ENCODE measurements at places on chromosomes 12 and 14.

GRCh38 chr14:103209054-103209453 is 85.8 kb downstream of the TNFAIP2 start:
- DNase-seq, result no peak

DNA sequence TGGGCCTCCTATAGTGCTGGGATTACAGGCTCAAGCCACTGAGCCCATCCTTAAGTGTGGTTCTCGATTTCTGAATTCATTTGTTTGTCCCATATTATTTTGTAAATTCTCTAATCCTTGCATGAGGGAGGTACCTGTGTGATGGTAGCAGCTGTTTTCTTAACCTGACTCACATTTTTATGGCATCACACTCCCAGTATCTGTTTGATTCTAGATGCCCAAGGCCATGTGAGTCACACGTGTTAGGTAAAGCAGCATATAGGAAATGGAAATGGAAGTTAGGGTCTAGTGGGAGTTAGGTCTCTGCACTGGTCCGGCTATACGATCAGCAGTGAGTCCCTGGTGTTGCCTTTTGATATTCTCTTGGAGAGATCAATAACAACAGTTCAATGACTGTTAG is 198.1 kb downstream of the ERC1 start:
- no peak for DNase-seq

DNA sequence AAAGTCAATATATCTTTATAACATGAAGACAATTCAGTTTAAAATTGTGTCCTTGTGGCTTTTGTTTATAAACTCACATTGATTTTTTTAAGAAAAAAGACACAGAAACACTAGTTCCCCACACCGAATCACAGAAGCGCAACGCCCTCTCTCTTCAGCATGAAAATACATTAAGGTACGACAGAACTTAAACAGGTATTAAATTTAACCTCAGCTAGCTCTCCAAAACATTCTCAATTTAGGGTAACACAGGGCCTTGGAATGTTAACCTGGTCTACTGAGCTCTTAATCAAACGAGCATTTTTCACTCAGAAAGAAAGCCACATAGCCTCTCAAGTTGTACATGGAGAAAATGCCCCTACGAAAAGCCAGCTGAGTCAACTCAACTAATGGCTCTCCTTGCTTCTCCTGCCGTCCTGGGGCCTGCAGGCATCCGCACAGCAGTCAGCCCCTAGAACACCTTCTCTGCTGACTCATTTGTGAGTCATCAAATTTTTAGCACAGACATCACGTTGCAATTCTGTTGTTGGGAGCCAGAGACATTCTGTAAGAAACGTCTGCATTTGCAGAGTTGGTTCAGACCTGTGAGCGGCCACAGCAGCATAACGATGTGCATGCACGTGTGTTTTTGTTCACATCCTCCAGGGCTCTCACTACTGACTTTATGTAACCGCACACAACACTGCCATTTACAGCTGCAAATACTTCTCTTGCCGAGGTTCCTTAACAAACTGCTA is 141.6 kb downstream of the ITPR2 start:
- DNase-seq, result peak; percentile 92

- DNase-seq, result peak; percentile 66
Observed at GRCh38 chr12:87815771-87816585, 213.2 kb downstream of the C12orf50 start.

GRCh38 chr14:76264384-76264783 is 111.6 kb upstream of the ESRRB start:
- DNase-seq, result no peak

DNA sequence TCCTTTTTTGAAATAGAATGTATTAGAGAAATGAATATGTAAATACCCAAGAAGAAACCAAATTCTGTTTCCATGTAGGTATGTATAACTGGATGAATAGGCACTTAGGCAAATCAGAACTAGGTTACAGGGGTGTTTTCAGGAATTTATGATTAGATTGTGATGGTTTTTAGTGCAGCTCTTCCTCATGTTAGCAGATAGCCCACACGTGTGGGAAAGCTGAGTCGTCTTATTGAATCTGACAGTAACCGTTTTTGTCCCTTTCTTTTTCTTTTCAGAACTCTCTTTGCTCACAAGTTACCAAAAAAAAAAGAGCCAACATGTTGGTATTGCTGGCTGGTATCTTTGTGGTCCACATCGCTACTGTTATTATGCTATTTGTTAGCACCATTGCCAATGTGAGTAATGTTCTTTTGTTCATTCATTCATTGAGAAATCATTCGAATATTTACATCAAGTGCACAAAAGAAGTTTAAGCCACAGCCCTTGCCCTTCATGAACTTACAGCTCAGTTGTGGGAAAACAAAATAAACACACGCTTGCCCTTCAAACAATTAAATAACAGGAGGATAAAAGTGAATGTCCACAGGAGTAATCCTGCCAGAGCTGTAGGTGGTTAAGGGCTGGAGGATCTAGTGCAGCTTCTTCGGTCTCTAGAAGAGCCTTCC is 14.8 kb downstream of the EMP1 start:
- no peak for DNase-seq

GRCh38 chr12:30874455-30875321 is 51.9 kb upstream of the TSPAN11 start:
- no peak for DNase-seq

GRCh38 chr12:88570103-88570502 is 10.2 kb downstream of the KITLG start:
- DNase-seq, result no peak

DNA sequence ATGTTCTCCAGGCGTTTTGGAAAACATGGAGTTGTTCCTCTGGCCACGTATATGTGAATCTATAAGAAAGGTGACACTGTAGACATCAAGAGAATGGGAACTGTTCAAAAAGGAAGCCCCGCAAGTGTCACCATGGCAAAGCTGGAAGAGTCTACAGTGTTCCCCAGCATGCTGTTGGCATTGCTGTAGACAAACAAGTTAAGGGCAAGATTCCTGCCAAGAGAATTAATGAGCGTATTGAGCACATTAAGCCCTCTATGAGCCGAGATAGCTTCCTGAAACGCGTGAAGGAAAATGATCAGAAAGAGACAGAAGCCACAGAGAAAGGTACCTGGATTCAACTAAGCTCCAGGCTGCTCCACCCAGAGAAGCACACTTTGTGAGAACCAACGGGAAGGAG is 92.5 kb upstream of the EIF5 start:
- DNase-seq, result no peak

- no peak for DNase-seq
Observed at GRCh38 chr14:78752518-78753188, 582.5 kb downstream of the NRXN3 start.

DNA sequence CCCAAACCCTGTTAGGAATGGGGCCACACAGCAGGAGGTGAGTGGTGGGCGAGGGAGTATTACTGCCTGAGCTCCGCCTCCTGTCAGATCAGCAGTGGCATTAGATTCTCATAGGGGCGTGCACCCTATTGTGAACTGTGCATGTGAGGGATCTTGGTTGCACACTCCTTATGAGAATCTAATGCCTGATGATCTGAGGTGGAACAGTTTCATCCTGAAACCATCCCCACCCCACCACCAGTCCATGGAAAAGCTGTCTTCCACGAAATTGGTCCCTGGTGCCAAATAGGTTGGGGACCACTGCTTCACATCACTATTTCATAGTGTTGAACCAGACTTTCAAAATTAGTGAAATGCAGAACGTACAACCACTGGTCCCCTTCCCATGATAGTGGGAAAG is 57.9 kb upstream of the BICD1 start:
- DNase-seq, result no peak

- DNase-seq, result peak; percentile 74
Observed at GRCh38 chr12:26318661-26319068, 123.3 kb downstream of the SSPN start.

GRCh38 chr12:29700761-29701481 is 82.8 kb downstream of the TMTC1 start:
- no peak for DNase-seq

DNA sequence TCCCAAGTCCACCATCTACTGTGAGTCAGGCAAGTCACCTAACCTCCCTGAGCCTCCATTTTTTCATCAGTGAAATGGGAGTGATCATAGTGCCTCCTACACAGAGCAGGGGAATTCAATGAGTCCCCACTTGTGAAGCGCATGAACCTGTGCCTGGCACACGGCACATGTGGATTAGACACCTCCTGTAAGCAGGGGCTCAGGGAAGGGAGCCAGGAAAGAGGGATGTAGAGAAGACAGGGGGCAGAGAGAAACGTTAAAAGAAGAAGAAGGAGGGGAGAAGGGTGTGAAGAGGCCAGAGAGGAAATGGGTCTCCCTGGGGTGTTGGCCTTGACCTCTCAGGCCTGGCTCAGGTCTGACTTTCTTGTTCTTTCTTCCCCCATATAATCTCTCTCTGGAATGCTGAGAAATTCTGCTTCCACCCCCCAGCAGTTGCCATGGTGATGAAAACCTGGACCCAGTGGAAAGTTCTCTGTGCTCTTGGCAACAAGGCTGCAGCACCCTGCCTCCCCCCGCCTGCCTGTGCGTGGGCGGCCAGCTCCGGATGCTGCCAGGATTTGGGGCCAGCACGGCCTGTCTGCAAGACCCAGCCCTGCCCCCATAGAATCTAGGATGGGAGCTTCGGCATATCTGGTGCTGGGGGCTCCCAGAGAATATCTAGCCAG is 94.5 kb downstream of the CALM1 start:
- no peak for DNase-seq

GRCh38 chr14:60679566-60680258 is 30.4 kb upstream of the SIX1 start:
- DNase-seq, result no peak

DNA sequence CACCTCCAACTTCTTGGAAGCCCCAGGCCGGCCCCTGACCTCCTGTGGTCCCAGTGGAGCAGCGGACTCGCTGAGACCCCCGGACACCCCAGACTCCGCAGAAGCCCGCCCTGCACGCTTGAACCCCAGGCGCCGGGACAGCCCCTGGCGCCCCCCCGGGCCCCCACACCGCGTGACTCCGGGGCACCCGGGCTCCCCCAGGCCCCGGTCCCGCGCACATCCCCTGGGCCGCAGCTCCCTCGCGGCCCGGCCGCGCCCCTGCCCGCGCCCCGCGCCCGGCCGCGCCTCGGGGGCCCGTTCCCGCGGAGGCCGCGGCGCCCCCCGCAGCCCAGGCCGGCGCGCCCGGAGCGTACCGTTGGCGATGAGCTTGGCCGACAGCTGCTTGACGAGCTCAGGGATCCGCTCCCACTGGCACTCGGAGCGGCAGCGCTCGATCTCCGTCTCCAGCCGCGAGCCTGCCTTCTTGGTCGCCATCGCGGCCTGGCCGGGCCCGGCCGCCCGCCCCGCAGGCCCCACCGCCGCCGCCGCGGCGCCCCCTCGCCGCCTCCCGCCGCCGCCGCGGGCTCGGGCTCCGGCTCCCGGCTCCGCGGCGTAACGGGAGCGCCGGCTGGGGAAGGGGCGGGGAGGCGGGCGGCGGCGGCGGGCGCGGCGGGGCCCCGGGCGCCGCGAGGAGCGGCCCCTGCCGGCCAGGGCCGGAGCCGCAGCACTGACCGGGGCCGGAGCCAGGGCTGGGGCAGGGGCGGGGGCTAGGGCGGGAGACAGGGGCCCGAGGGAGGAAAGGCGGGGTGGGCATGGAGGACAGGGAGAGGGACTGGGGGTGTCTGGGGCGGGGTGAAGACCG is at the start of gene TTC7B:
Gene TTC7B (minus strand): TSS at position 609 of the 841 bp plus-strand sequence. CDS start 135 bp downstream, at position 474.
- no peak for DNase-seq

- no peak for DNase-seq
Observed at GRCh38 chr12:51448618-51449256, 24.1 kb downstream of the SLC4A8 start.

DNA sequence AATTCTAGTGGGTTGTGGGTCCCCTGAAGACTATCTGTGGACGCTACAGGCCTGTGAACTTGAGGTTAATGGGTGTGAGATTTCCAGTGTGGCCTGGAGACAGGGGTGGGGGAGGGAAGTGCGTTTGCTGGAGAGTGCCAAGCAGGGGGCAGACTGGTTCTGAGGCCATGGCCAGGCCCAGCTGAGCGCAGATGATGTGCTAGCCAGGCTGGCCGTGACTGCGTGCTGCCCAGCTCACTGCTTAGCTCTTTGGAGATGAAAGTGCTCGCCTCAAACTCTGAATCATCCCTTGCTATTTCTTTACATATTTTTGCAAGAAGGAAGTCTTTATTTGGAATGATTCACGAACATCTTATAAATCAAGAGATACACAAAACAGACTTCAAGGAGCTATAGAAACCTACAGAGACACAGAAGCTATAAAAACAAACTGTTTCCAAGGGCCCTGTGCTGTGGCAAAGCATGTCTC is 75.2 kb upstream of the PLEKHG3 start:
- no peak for DNase-seq

DNA sequence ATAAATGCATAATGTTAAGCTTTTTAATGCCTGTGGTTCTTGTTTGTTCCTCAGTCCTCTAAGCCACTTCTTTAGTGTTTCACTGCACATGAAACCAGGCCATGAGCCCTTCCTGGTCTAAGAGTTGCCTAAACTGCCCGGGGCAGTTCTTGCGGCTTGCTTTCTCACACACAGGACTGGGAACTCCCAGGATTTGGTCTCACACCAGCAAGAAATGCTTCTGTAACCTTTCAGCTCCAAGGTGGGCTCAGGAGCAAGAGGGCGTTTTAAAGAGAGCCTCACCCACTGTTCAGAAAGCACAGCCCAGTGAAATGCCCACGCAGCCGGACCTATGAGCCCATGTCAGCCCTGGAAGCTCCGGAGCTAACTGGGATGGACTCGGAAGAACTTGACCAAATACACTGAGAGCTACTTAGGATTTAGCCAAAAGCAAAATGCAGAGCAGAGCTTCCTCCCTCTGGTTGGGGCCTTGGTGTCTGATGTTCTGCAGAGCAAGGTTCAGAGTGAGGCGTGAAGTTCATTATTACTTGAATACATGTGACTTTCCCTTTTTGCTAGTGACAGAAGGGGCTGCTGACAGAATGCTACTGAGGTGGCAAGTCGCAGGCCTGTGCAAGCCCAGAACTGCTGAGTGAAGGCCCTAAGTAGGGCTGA is 23.4 kb downstream of the SLC25A29 start:
- DNase-seq, result no peak

GRCh38 chr12:68831751-68832503 is 23.9 kb downstream of the MDM2 start:
- DNase-seq, result no peak

- DNase-seq, result no peak
Observed at GRCh38 chr12:66763467-66763866, 84.6 kb upstream of the GRIP1 start.

DNA sequence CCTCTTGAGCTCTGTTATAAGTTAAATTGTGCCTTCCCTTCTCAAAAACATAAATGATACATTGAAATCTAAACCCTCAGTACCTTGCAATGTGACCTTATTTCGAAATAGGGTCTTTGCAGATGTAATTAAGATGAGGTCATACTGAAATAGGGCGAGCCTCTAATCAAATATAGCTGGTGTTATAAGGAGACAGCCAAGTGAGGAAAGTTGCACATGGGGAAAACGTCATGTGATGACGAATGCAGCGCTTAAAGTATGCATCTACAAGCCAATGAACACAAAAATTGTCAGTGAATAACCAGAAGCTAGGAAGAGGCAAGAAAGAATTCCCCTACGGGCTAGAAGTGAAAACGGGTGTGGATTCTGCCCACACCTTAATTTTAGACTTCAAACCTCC is 305.2 kb upstream of the FOXG1 start:
- DNase-seq, result no peak

GRCh38 chr12:115096588-115097397 is 412.8 kb upstream of the TBX3 start:
- no peak for DNase-seq
